Neural crest cell (in vitro differentiated cells): ENCODE measurements at places on chromosomes 16 and 17. TPM values are rescaled to one million over a fixed set of nuclear protein-coding genes. Genes with fewer than 3 reads are reported as not detected.

- DNase-seq: peak; percentile 88
Measured at GRCh38 chr17:81636505-81637288, at the start of the genes NPLOC4 and TSPAN10. TSS of gene NPLOC4 (minus strand) at chr17:81637112. CDS start at chr17:81636930, 182 bp downstream. TSS of gene TSPAN10 (plus strand) at chr17:81637196. CDS start at chr17:81642413, 5,217 bp downstream.

The TBC1D3G gene
- total RNA-seq: not detected in 2 replicates

- DNase-seq: no peak
Measured at GRCh38 chr17:56658648-56659047, 65.1 kb downstream of the NOG start.

DNA sequence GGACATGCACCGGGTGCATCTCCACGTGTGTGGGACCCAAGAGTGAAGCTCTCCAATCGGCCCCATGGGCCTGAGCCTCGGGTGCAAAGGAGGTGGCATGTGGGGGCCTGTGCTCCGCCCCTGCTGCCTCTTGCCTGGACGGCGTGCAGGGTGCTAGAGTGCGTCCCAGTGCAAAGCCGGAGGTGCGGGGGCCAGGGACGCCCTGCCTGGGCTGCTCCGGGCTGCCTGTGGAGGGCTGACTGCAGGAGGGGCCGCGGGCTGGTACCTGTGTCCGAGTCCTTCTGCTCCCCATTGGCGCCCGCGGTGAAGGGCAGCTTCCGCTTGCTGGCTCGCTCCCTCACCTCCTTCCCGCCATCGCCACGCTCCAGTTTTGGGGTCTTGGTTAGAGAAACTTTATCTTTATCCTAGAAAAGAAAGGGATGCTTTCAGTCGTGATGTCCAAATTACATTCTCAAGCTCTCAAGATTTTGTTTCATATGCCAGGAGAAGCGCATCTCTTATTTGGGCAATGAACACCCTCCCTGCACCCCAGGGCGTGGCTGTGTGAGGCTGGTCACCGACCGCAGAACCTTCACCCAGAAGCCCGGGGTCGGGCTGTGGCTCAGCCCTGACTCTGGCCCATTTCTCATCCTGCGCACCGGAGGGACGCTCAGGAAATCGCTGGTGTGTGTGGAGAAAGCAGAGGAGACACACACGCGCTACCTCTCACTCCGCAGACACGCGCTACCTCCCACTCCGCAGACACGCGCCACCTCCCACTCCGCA, 87.6 kb downstream of the ZNF778 start:
- no peak for DNase-seq

The LRRC46 gene
- 0.84 and 1.4 TPM in 2 replicates for total RNA-seq

The PABPN1L gene
- total RNA-seq: not detected in 2 replicates
